Upper lobe of right lung (tissue), 1 donor: ENCODE measurements at places on chromosomes 5 and 9. TPM values are rescaled to one million over a fixed set of nuclear protein-coding genes. Genes with fewer than 3 reads are reported as not detected.

- H3K4me1 ChIP-seq, result no peaks in the 10 kb centered on the region
- H3K27me3 ChIP-seq, result no peaks in the 10 kb centered on the region
- H3K27ac ChIP-seq, result no peak overlapping the region
- no peak for DNase-seq
- no peak overlapping the region for H3K4me3 ChIP-seq
Measured at GRCh38 chr9:94663140-94663539, 23.8 kb upstream of the FBP1 start.

The PCDHB15 gene
- total RNA-seq, result 2.5 TPM

The FGF18 gene
- total RNA-seq, result 4.2 TPM

DNA sequence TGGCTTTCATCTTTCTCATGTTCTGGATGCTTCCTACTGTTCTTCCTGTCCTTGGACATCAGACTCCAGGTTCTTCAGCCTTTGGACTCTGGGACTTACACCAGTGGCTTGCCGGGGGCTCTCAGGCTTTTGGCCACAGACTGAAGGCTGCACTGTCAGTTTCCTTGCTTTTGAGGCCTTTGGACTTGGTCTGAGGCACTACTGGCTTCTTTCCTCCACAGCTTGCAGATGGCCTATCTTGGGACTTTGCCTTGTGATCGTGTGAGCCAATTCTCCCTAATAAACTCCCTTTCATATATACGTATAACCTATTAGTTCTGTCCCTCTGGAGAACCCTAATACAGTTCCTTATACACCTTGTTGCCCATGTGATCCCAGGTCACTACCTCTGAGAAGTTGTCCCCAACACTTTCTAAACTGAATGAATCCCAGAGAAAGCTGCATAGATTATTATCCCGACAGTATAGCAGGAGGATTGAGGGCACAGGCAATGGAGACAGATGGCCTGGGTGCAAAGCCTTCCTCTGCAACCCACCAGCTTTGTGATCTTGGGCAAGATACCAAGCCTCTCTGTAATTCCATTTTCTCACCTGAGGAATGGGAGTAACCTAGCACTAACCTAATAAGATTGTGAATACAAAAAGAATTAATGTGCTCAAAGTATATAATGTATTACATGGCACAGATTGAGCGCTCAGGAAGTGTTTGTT lies 449.6 kb upstream of the BRINP1 start:
- H3K27me3 ChIP-seq, result no peaks in the 10 kb centered on the region
- no peaks in the 10 kb centered on the region for H3K4me1 ChIP-seq
- H3K4me3 ChIP-seq, result no peak overlapping the region
- H3K36me3 ChIP-seq, result no peaks in the 10 kb centered on the region
- DNase-seq, result no peak
- H3K27ac ChIP-seq, result no peak overlapping the region

GRCh38 chr9:32251539-32251938 lies 132.9 kb upstream of the ACO1 start:
- no peaks in the 10 kb centered on the region for H3K27me3 ChIP-seq
- no peaks in the 10 kb centered on the region for H3K36me3 ChIP-seq
- no peaks in the 10 kb centered on the region for H3K4me1 ChIP-seq
- no peak overlapping the region for H3K4me3 ChIP-seq
- DNase-seq, result no peak

DNA sequence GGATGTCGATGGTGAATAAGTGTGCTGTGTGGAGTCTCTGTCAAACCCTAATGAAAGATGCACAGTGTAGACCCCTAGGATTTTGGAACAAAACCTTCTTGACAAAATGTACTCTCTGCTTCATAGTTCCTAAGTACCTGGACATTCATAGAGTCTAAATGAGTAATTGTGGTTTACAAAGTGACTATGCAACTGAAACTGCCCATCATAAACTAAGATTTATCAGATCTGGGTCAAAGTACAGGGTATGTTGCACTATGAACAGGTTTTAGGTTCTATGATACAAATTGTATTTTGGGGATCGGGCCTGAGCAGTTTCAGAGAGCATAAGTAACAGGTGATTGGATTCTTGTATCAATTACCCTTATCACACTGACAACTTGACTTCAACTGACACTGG lies 79.4 kb downstream of the LURAP1L start:
- no peaks in the 10 kb centered on the region for H3K27me3 ChIP-seq
- no peaks in the 10 kb centered on the region for H3K4me1 ChIP-seq
- no peak for DNase-seq
- no peak overlapping the region for H3K27ac ChIP-seq

The ANXA1 gene
- total RNA-seq, result 314 TPM

The OLFM1 gene
- total RNA-seq, result 26.0 TPM

GRCh38 chr5:144971108-144971850 lies 800.6 kb downstream of the KCTD16 start:
- no peak for DNase-seq
- H3K36me3 ChIP-seq, result no peaks in the 10 kb centered on the region
- no peaks in the 10 kb centered on the region for H3K27me3 ChIP-seq
- H3K27ac ChIP-seq, result no peak overlapping the region
- no peaks in the 10 kb centered on the region for H3K4me1 ChIP-seq

GRCh38 chr9:76294301-76294700 lies 99.9 kb downstream of the RFK start:
- no peak overlapping the region for H3K27ac ChIP-seq
- H3K27me3 ChIP-seq, result no peaks in the 10 kb centered on the region
- H3K4me3 ChIP-seq, result no peak overlapping the region

GRCh38 chr5:82584631-82585030 lies 306.5 kb upstream of the RPS23 start:
- no peak for DNase-seq
- H3K36me3 ChIP-seq, result no peaks in the 10 kb centered on the region

The NR5A1 gene
- total RNA-seq, result not detected

DNA sequence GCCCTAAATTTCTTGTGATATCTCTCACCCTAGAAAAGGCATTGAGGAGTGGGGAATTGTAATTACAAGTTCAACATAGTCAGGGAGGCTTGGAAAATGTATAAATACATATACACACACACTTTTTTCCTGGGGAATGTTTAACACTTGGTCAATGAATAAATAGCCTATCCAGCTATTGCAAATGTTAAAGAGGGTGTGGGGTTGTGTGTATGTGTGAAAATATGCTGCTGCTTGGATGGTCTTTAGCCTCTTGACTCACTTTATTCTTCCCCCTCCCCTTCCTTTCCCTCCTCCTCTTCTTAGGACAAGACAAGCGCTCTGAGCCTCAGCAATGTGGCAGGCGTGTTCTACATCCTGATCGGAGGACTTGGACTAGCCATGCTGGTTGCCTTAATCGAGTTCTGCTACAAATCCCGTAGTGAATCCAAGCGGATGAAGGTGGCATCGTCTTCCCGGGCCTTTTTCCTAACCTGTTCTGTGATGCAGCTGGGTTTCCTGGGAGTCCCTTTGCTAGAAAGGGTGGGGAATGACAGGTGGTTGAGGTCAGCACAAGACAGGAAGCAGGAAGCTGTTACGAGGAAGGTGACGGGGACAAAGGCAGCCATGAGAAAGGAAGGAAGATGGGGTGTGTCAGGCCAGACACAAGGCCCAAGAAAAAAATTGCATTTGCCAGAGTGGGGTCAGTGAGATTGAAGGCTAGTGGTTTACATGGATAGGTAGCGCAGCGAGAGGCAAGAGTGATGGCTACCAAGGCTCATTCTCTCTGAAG lies 236.5 kb downstream of the FAM114A2 start:
- H3K4me3 ChIP-seq, result no peak overlapping the region
- no peaks in the 10 kb centered on the region for H3K27me3 ChIP-seq
- no peaks in the 10 kb centered on the region for H3K36me3 ChIP-seq
- H3K4me1 ChIP-seq, result no peaks in the 10 kb centered on the region

GRCh38 chr9:100150214-100150613 lies 51.2 kb downstream of the INVS start:
- H3K4me1 ChIP-seq, result no peaks in the 10 kb centered on the region
- H3K27ac ChIP-seq, result no peak overlapping the region
- DNase-seq, result no peak

GRCh38 chr9:109328978-109329637 lies 8.2 kb upstream of the EPB41L4B start:
- no peaks in the 10 kb centered on the region for H3K36me3 ChIP-seq
- peaks cover 11% of the 10 kb centered on the region for H3K4me1 ChIP-seq
- no peak overlapping the region for H3K4me3 ChIP-seq

- no peak overlapping the region for H3K4me3 ChIP-seq
- no peaks in the 10 kb centered on the region for H3K4me1 ChIP-seq
- H3K27ac ChIP-seq, result no peak overlapping the region
Measured at GRCh38 chr5:141211-141610, 49.2 kb downstream of the PLEKHG4B start.

DNA sequence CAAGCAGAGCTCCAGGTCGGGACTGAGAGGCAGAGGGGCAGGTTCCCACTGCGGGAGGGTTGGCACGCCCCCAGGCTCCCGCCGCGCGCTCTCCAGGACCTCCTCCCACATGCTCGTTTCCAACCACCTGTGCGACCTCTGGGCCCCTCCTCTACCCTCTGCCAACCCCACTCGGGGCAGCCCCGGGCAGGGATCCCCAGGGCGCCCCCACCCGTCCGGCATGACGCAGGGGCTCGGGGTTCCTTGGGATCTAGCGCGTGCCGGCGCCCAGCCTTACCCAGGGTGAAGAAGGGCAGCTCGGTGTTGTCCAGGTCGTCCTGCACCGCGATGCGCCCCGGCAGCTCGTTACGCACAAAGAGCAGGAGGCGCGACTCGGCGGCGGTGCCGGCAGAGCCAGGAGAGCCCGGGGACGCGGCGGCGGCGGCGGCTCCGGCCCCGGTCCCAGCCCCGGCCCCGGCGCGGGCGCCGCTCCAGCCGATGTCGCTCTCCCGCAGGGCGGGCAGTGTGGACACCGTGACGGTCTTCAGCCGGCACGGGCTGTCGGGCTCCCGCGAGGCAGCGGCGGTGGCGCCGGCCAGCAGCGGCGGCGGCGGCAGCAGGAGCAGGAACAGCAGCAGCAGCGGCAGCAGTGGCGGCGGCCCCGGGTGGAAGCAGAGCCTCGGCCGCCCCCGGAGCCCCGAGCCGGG lies 494 bp downstream of the ASTN2 start:
- no peak overlapping the region for H3K27ac ChIP-seq
- peak; percentile 64 for DNase-seq
- H3K4me1 ChIP-seq, result peaks cover 5% of the 10 kb centered on the region
- H3K36me3 ChIP-seq, result no peaks in the 10 kb centered on the region

DNA sequence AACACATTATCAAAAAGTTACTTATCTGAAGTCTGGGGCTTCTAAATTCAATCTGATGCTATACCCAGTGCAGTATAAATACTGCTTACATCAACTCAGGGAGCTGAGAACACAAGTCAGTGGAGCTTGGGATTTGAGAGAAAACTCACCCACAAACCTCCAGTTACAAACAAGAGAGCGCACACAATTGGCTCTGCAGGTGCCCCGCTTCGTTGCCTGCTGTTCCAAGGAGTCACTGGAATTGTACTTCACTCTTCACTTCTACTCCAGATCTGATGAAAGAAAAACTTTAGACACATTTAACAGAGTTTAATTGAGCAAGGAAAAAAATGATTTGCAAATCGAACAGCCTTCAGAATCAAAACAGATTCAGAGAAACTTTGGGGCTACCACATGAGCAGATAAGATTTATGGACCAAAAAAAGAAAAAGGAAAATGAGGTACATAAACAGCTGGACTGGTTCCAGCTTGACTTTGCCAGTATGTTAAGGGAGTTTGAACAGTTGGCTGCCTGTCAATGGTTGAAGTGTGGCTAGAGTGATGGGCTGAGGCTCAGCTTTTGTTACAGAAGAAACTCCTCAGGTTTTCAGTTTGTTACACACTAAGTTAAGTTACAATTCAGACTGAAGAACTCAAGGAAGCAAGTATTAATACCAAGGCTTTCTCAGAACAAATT lies 156.6 kb downstream of the AOPEP start:
- peaks cover 31% of the 10 kb centered on the region for H3K4me1 ChIP-seq
- no peak for DNase-seq
- no peaks in the 10 kb centered on the region for H3K27me3 ChIP-seq
- H3K4me3 ChIP-seq, result no peak overlapping the region
- no peaks in the 10 kb centered on the region for H3K36me3 ChIP-seq
- H3K27ac ChIP-seq, result no peak overlapping the region

DNA sequence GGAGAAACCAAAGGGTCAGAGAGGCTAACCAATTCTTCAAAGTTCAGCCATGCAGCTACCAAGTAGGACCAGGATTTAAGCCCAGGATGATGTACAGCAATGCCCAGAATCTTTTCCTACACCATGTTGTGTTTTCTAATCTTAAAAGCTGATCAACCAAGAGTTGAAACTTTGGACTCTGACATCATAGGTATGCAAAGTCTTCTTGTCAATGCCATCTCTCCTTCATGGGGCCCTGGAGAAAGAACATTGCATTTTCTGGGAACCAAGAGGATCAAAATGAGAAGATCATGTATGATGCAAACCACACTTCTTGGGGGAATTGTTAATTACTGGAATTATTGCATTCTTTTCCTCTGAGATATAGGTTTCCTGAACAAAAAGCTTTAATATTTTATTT lies 54.4 kb upstream of the XPA start:
- no peak for DNase-seq
- H3K27ac ChIP-seq, result no peak overlapping the region
- H3K36me3 ChIP-seq, result no peaks in the 10 kb centered on the region
- no peaks in the 10 kb centered on the region for H3K27me3 ChIP-seq
- no peaks in the 10 kb centered on the region for H3K4me1 ChIP-seq

DNA sequence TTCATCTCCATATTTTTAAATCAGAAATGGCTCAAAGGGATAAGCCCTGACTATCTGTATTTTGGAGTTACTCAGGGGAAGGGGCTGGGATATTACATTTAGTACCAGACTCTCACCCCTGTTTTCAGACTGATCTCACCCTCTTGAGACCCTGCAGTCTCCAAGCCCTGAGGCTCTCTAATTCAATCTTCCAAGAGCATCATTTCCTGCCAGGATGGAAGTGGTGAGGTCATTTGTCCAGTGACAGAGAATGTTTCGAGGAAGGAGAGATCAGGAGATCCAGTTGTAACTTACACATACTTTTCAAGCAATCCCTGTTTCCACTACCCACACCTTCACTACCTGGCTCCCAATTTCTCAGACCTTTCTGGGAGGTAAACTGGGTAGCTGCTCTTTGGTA lies 295.5 kb upstream of the EFNA5 start:
- no peaks in the 10 kb centered on the region for H3K27me3 ChIP-seq
- no peak overlapping the region for H3K27ac ChIP-seq
- H3K4me3 ChIP-seq, result no peak overlapping the region
- no peaks in the 10 kb centered on the region for H3K4me1 ChIP-seq
- no peak for DNase-seq

DNA sequence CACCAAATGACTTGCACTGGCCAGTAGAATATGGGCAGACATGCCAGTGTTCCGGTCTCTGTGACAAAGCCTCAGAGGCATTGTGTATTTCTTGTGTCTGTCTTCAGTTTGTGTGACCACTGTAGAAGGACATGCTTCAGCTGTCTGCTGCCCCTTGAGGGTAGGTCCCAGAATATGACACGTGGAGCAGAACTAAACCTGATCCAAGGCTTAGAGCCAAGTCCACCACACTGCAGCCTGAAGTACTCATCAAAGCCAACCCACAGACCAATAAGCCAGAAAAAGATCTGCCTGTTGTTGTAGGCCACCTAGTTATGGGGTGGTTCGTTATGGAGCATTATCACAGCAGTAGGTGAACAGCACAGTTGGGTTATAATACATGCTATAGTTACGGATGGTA lies 468.9 kb downstream of the PSAT1 start:
- H3K27me3 ChIP-seq, result no peaks in the 10 kb centered on the region
- H3K36me3 ChIP-seq, result no peaks in the 10 kb centered on the region
- H3K27ac ChIP-seq, result no peak overlapping the region
- DNase-seq, result no peak
- H3K4me3 ChIP-seq, result no peak overlapping the region

The WDR31 gene
- total RNA-seq, result 2.6 TPM
